Skeletal muscle tissue (tissue), 5 donors: ENCODE measurements at places on chromosomes 1 and 21. TPM values are rescaled to one million over a fixed set of nuclear protein-coding genes. Genes with fewer than 3 reads are reported as not detected.

The EFNA3 gene
- total RNA-seq = 0.52 TPM

The RIPPLY3 gene
- total RNA-seq = not detected

The HSF2BP gene
- total RNA-seq = 1.6 TPM

The NR1I3 gene
- not detected for total RNA-seq

The RIMS3 gene
- 0.52 TPM for total RNA-seq

The EPHB2 gene
- total RNA-seq = 13.0 TPM

The FAM177B gene
- not detected for total RNA-seq

The PERM1 gene
- total RNA-seq = 3.1 TPM

The RCC1 gene
- total RNA-seq = 21.9 TPM

The ASCL5 gene
- not detected for total RNA-seq

The CFAP107 gene
- total RNA-seq = under 0.01 TPM

The PTPN14 gene
- 19.8 TPM for total RNA-seq

The REG4 gene
- total RNA-seq = not detected

The GRIK1 gene
- total RNA-seq = 1.0 TPM

The NEGR1 gene
- total RNA-seq = 11.0 TPM

The LCE1D gene
- not detected for total RNA-seq

The SMPDL3B gene
- total RNA-seq = not detected

The FCRL4 gene
- total RNA-seq = not detected

The COG2 gene
- total RNA-seq = 40.2 TPM

The LINGO4 gene
- total RNA-seq = under 0.01 TPM

The AIM2 gene
- 0.52 TPM for total RNA-seq

The PDZK1IP1 gene
- not detected for total RNA-seq

The KCNT2 gene
- total RNA-seq = 8.9 TPM
